ENCODE measurements at places on chromosomes 11 and 22.
A peak's percentile ranks its signal among the peaks of the same experiment; 100 is the strongest.

DNA sequence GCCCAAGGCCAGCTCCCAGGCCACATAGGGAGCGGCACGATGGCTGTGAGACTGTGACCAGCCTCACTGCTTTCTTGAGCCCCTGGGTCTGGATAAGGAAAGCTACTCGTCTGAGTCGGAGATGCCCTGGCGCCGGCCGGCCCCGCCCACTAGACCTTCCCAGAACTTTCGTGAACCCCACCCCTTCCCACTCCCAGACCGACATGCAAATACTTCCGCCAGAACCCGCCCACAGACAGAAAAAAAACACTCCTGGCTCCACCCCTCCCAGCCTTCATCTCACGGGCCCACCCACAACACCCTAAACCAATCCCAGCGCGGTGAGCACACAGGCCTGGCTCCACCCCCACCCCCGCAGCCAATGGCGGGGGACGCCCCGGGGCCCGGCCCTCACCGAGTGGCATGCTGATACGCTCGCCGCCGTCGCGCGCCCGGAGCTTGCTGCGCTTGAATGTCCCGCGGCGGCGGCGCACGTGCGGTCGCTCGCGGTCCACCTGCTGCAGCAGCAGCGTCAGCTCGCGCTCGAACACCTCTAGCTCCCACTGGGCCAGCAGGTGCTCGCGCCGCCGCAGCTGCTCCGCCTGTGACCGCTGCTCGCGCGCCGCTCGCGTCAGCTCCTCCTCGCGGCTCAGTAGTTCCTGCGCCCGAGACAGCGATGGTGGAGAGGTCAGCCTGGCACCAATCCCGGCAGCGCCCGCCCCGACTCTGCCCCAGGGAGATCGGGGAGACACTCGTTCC is 7.0 kb downstream of the MAP3K11 start:
- peak; percentile 75 for DNase-seq

- DNase-seq: no peak
Measured at GRCh38 chr11:20160425-20161229, at the start of gene DBX1. TSS of gene DBX1 (minus strand) at chr11:20160475. CDS start at chr11:20160324, 151 bp downstream.

- no peak for DNase-seq
Measured at GRCh38 chr22:37462983-37463382, 23.2 kb downstream of the MFNG start.

DNA sequence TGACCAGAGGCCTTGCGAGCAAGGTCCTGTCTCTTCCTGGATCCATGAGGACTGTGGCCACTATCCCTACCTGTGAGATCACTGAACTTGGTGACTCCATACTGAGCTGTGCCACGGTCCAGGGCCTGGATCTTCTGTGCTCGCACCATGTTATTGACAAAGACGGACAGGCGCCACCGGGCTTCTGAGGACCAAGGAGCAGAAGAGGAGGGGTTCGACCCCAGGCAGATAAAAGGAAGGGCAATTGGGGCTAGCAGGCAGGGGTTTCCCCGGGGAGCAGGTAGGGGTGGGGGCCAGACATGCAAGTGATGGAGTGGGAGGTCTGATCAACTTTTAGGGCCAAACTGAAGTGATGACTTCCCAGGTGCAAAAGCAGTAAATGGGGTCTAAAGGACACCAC is 2.2 kb downstream of the CTSF start:
- DNase-seq: no peak

DNA sequence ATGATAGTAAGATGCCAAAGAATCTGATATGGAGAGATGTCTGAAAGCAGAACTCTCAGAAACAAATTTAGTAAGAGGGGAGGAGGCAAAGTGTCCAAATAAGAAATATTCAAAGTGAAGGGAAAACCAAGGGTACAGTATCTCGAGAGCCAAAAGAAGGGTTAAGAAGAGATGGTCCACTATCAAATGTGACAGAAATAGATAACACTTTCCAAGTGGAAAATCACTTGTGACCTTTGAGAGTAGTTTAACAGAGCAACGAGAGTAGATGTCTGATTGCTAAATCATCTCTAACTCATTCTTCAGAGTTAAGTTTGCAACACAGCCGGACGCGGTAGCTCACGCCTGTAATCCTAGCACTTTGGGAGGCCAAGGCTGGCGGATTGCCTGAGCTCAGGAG is 4.3 kb upstream of the BUD13 start:
- DNase-seq: no peak

- DNase-seq: peak; percentile 24
Measured at GRCh38 chr11:47861728-47862127, 13.6 kb upstream of the NUP160 start.

DNA sequence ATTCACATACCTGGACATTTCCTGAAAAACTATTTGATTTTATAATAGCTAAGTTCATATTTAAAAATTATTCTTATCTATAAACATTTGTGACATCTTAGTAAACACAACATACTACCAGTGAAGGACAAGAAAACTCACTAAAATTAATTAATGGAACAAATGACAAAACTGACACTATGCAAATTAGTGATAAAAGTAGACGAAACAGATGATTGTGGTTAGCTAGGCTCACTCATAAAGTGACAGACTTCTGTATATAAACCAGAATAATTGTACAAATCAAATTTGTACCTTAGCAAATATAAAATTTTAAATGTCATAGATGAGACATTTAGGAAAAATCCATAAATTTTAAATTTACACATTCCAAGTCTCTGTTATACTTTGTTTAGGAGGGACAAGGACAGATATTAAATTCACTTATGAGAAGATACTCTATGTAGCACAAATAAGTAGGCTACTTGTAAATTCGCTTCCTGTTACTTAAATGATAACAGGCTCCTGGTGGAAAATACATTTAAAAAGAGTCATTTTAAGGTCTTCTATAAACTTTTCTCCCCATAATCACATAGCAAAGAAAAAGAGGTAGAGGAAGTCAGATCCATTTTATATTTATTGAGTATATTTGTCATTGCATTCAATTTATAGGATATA is 81.2 kb downstream of the KIF18A start:
- no peak for DNase-seq

DNA sequence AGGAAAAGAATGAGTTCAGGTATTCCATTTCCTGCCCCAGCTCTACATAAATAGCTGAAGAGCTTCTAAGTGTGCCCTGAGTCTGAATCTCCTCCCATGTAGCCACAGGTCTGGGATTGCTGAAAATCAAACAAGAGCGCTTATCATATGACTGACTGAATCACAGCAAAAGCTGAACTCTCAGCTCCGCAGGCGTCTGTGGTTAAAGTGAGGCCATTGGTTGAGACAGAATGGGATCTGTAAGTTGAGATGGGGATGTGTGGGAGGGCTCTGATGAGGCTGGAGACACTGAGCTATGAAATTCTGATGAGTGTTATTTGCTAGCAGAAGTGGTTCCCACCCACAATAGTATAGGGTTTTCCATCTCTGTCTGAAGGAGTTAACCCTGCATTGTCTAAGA is 637.0 kb downstream of the OPCML start:
- DNase-seq: no peak

DNA sequence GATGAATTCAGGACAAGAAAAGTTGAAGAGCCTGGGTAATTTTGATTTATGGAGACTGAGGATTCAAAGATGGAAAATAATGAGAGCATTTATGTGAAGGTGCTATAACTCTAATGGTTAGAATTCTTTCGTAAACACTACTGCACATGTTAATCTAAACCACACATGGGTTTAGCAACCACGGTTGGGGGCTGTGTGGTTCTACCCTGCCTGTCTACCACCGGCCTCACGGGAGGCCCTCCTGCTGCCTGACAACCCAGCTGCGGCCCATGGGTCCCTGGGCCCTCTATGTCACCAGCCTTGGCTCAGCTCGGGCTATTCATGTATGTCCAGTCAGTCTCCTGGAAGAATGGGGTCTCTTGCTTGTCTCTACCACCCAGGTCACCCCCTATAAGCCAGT is 68.5 kb upstream of the ARFGAP3 start:
- no peak for DNase-seq

DNA sequence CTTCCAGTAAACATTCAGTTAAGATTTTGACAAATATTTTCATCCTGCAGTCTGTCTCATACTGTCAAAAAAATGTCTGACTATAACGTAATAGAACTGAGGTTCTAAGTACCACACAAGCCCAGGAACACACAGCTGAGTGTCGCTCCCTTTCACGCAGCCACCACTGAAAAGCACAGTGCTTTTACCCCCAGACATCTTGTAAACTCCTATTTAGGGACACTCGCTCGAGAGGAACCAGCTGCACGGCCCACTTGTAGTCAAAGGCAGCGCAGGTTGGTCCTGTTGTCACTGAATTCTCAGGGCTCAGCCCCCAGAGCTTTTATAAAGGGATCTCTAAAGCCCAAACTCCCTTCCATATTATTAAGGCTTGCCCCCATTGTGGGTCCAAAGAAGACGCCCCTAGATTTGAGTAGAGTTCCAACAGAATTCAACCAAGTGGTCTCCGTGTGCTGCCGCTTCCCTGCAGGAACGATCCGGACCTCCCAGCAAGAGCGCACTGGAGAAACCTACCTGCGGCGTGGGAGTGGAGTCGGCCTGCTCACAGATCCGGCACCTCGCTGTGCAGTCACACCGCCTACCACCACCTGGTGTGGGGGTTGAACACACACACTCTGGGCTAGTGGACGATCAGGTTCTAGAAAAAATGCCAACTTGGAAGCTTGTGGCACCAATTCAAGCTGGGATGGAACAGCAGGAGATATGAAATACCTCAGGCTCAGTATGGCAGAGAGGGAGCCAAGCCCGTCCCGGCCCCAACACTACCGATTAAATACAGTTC is 23.4 kb downstream of the ASPHD2 start:
- DNase-seq: no peak

GRCh38 chr11:33248416-33248971 is 8.7 kb upstream of the HIPK3 start:
- DNase-seq: peak; percentile 80

DNA sequence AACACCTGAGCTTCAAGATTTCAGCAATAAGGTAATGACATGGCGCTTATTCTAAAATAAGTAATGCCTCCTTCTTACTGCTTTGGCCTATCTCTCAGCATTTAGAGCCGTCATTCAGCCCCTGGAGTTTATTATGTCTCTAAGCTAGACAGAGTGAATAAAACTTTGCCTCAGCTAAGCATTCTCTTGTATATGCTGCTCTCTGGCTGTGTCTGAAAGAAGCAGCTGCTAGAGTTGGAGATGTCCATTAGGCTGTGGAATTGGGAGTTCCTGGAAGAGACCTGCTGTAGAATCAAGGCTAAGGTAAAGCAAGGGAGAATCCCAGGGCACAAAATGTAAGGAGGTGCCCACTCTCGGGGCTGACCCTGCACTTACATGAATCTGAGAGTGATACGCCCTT is 35.5 kb upstream of the TTC12 start:
- no peak for DNase-seq

GRCh38 chr22:23750367-23750713 is 572 bp downstream of the ZNF70 start:
- no peak for DNase-seq

DNA sequence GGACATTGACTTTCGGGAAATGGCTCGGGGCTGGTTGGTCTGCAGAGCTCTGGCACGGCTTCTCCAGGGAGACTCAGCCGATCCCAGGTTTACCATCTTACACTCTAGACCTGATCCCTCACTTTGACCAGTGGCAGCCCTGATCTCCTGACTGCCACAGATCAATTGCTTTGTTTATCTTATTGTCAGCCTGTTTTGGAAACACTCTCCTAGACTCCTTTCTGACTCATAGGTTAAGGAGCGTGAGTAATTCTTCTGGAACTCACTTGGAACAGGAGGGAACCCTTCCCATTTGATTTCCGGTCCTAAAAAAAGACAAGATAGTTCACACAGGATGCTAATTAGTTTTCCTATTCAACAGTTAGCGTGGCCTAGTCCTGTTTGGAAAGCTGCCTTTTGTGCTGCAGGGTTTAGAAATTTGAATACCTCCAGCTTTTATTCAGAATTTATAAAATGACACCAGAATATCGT is 16.0 kb upstream of the BMAL1 start:
- no peak for DNase-seq

DNA sequence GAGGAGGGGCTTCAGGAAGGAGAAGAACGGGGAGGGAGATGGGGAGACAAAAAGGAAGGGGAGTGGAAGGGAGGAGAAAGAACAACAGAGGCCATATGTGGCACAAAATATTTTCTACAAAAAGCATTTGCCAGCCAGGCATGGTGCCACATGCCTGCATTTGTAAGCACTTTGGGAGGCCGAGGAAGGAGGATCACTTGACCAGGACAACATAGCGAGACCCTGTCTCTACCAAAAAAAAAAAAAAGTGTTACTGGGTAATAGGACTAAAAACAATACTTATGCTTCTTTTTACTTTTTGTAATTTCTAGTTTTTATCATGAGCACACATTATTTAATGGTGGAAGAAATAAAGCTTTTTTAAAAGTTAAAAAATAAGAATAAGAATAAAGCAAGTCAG is 5.3 kb downstream of the FAM168A start:
- no peak for DNase-seq

DNA sequence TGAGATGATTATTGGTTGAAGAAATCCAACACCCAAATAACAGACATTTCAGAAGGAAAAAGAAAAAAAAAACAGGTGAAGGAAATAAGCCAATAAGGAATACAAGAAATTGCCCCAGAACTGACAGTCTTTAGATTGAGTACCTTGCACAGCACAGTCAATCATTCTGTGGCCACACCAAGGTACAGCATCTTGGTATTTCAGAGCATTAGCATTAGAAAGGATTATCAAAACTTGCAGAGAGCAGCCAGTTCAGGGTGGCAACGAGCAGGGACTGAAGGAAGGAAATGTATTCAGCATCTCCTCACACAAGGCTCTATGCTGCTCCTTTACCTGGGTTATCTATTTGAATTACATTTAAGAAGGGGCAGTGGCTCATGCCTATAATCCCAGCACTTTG is 2.1 kb downstream of the ADA2 start:
- no peak for DNase-seq

DNA sequence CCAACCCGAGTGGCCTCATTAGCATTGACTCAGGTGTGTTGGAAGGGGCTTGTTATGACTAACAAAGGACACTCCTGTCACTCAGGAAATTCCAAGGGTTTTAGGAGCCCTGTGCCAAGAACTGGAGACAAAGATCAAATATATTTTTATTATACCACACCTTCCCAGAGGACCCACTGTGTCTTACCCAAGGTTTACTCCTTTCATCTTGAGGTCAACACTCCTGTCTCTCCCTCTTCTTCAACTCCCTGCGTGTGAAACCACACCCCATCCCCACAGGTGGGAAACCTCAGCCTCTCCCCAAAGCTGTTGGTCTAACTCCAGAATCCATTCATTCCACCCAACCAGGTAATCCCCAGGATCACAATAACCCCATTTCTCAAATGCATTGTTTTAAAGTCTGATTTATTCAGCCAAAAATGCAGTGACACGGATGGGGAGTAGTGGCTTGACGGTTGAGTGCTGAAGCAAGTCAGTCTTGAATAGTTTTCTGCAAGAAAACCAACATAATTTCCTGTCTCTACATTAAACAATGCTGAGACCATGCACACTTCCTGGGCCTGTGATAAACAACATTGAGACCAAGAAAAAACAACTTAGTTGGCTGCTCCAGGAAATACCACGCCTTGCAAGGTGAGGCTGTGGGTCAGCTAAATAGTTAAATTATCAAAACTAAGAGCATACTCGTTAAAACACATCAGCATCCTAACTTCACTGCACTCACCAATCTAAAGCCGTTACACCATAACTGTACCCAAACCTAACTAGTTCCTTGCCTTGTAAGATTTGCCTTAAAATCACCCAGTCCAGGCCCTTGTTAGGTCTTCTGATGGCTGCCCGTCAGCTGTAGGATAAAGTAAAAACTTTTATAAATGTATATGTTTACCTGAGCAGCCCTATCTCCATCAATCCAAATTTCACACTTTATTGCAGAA is 38.5 kb upstream of the SPON1 start:
- DNase-seq: no peak

- no peak for DNase-seq
Measured at GRCh38 chr11:19199771-19200170, 2.0 kb downstream of the CSRP3 start.

- DNase-seq: no peak
Measured at GRCh38 chr11:3221408-3222002, 2.9 kb upstream of the MRGPRG start.

GRCh38 chr11:128372977-128373376 is 214.4 kb downstream of the ETS1 start:
- no peak for DNase-seq

Data from inflammatory macrophage treated with lipopolysaccharide for 4 hours (primary cell).